ENCODE measurements at places on chromosomes 5 and 9.

GRCh38 chr9:22529426-22530199 is 83.0 kb downstream of the DMRTA1 start:
- no peak for DNase-seq

DNA sequence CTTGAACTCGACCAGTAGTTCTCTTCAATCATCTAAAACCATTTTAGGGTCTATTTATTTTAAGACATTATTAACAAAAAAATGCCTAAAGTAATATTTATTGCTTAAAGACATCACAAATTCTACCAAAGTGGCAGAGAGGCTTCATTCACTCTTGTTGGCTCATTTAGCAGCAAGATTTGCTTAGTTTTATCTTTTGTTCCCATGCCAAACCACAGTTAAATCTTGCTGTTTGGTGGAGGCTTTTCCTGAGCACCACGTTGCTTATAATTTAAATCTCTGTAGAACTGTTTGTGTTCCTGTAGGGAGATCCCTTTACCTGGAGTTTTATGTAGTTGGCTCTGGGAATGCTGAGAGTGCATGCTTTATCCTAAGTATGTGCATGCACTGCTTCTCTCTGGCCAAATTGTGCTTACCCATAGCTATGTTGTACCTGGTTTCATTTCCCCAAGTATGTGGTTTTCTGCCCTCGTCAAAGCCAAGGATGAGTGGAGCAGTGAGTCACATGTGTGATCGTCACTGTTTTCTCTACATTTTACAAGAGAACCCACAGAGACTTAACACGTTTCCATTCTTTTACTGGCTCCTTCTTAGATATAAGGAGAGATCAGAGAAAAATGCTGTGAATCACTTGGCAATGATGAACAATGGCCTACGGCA is 42.1 kb upstream of the MAST4 start:
- no peak for DNase-seq

DNA sequence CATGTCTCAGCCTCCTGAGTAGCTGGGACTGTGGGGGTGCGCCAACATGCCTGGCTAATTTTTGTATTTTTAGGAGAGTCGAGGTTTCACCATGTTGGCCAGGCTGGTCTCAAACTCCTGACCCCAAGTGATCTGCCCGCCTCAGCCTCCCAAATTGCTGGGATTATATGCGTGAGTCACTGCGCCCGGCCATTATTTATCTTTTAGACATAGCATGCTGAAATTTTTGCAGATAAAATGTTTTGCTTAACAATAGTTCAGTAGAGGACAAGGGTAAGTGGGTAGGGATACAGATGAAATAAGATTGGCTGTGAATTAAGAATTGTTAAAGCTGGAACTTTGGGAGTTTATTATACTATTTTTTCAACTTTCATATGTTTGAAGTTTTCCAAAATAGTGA is 150.8 kb upstream of the GRHPR start:
- no peak for DNase-seq

DNA sequence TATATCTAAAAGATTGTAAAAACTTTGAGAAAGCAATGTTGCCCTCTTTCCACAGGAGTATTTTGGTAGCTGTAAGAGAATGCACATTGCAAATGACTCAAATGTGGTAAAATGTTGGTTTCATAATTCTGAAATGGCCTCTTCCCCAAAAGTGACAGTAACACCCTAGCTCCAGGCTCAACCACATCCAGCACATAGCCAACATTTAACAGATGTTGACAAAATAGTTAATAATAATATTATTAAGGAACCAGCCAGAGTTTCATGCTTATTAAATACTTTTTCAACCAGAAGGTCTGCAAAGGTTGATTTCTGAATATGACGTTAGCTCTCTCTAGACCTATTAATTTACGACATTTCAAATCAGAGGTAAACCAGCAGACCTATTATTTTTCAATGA is 1.3 kb downstream of the ANXA1 start:
- no peak for DNase-seq

GRCh38 chr5:1511651-1512540 is 11.9 kb downstream of the LPCAT1 start:
- DNase-seq: no peak

Measured in coronary artery (tissue), 2 donors.